ENCODE measurements at places on chromosomes 16 and 17.
A peak's percentile ranks its signal among the peaks of the same experiment; 100 is the strongest.

DNA sequence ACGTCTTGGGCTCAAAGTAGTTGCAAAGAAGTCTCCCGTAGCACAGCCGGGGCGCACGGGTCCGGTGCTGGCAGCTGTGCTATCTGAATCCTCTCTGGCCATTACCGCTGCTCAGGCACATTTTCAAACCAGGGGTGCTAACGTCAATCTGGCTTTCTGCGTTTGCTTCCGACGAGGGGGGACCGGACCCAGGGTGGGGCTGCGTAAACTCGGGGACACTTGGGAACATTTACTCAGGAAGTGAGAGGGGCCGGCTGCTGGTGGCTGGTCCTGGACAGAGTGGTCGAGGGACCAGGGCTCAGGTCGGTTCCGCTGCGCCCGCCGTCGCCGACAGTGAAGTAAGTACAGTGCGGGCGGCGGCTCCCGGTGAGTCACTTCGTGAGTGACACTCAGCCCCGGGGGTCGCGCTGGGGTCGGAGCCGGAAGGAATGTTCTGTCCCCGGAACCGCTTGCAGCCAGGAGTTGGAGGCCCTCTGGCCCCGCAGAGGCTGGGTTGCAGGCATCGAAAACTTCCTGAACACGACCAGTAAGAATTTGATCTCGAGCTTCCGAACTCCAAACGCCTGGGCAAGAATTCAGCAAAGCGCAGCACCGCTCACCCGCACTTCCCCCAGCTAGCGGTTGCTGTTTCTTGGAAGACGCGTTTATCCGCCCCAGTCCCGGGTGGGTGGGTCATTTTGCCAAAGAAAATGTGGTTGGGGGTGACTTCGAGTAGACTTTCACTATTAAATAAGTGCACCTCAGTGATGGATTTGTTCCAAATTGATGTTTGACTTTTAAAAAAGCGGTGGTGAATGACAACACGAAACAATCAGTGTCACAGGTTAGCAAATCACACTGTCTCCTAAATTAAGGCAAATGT lies 1.4 kb upstream of the HS3ST3B1 start:
- DNase-seq, result peak; percentile 63

- no peak for DNase-seq
Observed at GRCh38 chr16:86726340-86726739, 148.0 kb downstream of the FOXL1 start.

GRCh38 chr16:78284957-78285434 lies 185.5 kb downstream of the WWOX start:
- no peak for DNase-seq

DNA sequence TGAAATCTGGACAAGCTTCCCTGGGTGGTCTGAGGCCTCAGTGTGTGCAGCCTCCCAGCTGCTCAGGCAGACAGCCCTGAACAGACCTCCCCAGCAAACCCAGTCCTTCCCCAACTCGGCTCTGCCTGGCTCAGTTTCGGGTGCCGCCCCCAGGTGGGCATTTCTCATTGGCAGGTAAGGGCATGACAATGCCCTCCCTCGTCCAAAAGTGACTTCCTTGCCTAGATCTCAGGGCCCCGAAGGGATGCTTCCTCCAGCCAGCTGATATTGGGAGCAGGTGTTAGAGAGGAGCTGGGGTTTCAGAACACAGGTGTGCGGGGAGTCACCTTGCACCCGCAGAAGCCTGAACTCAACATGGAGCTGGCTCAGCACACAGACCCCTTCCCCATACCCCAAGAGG lies 3.8 kb upstream of the PPL start:
- DNase-seq, result no peak

DNA sequence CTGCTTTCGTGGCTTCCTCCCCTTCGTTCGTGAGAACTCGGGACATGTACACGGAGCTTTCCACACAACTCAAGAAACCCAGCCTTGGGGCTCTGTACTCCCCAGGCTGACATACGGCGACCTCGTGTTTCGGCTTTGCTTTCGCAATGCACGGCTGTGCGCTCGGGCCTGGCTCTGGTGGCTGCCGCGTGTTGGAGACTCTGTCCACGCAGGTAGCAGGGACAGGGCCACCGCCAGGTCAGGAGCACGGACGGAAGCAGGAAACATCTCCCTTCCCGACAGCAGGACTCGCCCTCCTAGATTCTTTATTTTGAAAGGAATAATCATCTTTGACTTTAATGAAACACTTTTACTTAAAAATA lies 17.3 kb downstream of the UTS2R start:
- DNase-seq, result no peak

DNA sequence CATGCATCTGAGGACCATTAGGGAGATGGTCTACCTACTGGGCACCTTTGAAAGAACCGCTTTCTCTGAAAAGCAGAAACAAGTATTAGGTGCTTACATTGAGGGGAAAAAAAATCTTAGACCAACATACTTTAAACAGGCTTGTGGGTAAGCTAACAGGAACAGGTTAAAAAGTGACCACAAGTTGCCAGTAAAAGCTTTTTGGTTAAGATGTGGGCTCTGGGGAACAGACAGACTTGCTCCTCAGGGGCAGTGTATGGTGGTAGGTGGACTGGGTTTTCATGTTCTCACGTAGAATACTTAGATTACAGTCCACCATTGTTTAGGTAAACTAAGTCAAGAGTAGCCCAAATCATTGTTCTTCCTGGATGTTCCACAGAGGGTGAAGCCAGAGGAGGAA lies 41.2 kb downstream of the REXO5 start:
- DNase-seq, result no peak

GRCh38 chr17:55294042-55294751 lies 29.4 kb downstream of the HLF start:
- DNase-seq, result no peak

- peak; percentile 27 for DNase-seq
Observed at GRCh38 chr17:72726936-72727335, 365.6 kb downstream of the SLC39A11 start.
